Omental fat pad (tissue), 4 donors: ENCODE measurements at places on chromosomes 3 and 15.

DNA sequence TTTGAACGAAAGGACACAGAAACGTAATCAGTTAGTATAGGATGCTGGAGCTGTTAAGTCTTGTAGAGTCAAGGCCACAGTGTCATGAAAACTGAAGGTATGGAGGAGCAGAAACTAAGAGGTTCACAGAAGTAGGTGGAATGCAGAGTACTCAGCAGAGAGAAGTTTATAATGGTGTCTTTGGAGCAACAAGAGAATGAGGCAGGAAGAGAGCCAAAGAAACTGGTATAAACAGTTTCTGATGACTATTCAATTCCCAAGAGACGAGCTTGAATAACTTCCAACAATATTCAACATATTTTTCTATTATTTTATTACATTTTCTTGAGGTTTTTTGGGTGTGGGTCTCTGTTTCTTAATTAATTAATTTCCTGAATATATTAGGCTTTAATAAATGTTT is 29.6 kb downstream of the GALK2 start:
- DNase-seq, result no peak

DNA sequence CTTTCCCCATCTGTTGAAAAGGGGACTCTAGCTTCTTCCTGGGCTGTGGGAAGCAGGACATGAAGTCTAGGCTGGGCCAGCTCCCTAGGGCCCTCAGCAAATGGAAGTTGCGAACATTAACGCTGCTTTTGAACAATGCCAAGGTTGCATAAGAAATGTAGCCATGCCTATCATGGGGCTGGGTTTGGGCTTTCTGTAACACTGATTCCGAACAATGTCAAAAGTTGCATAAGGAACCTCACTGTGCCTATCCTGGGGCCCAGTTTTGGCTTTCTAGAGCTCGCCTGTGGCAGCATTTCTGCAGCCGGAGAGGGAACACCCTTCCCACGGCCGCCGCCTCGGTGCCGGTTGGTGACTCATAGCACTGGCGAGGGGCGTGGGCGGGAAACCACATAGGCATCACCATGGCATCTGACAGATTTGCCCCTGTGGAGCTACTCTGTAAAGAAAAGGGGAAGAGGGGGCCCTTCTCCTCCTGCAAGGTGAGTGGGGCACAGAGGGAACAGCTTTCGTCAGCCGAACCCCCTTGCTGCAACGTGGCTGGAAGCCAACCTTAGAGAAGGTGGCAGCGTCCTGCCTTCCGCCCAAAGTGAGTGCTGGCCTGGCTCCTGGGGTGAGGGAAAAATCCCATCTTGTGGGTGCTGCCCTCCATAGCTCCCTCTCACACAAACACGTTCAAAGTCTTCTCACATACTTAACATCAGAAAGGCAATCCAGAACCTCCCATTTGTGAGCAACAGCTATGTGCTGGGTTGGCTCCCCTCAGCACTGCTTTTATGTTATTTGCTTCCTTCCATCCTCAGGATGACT is 46.6 kb upstream of the ATP2B2 start:
- no peak for DNase-seq

GRCh38 chr15:62456011-62456920 is 291.2 kb upstream of the C2CD4B start:
- DNase-seq, result no peak

DNA sequence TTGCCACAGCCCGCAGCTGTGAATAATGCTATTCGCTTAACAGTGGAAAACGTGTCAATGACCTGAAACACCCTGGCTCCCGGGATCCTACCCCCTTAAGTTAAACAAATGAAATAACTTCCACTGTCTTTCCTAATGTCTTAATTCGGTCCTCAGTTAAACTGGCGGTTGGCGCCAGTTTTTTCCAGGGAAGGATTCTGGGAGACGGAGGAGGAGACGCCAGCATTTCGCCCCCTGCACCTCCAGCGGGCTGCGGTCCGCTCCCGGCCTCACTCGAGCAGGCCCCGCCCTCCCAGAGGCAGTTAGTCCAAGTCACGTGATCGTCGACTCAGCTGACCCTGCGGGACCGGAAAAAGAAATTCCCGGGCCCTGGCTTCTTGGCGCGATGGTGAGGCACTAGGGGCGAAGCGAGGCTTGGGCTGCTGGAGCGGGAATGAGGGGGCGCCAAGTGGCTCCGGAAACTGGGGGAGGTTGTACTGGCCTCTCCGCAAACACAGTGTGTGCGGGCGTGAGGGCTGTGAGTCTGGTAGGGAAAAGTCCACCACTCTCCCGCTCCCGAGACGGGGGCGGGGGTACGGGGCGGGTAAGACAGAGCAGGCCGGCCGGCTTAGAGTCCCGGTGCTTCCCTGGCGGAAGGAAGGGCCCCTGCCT is at the start of gene COMMD4:
Gene COMMD4, plus strand, starts transcription at position 359 of the 651 bp plus-strand sequence. Its CDS starts 27 bp downstream, at position 386.
- DNase-seq, result peak; percentile 99

GRCh38 chr3:123629747-123630047 is 44.8 kb upstream of the HACD2 start:
- no peak for DNase-seq
